NCI-H187 (cell line): ENCODE measurements at places on chromosomes 5 and 9.
A peak's percentile ranks its signal among the peaks of the same experiment; 100 is the strongest.

- DNase-seq, result peak; percentile 6
Measured at GRCh38 chr5:107553117-107553555, 117.6 kb downstream of the EFNA5 start.

- DNase-seq, result no peak
Measured at GRCh38 chr5:22572941-22573340, 280.2 kb downstream of the CDH12 start.

GRCh38 chr5:20680718-20681302 is 692.8 kb upstream of the CDH18 start:
- DNase-seq, result no peak

DNA sequence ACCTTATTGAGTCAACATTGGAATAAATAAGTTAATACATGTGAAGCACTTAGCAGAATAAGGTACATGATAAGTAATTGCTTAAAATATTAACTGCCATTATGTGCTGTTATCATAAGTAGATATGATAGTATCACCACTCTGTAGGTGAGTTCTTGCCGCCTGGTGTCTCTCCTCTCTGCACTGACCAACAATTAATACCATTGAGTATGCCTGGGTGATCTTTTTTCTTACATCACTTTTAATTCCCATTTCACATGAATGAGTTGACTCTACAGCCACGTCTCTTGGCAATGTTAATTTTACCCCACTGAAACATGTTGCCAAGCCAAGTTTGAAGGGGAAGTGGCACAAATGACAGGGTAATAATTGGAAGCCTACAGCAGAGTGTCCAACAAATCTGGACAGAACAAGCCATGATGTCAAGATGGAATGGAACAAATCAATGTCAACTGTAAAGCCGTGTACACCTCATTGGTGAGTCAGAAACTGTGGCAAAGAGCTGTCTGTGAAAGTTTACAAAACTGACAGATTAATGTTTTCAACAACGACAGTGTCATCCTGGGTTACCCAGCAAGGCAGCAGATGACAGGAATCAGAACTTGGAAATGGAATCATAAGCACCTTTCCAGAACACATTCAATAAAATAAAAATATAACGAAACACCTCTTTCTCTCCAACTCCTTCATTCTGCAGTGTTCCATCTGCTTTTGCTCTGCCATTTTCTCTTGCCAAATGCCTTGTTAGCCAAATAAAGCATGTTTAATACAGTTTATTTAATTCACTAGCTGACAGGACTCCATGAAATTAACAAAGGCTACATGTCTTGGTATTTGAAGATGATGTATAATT is 330.9 kb downstream of the CTNND2 start:
- DNase-seq, result no peak

DNA sequence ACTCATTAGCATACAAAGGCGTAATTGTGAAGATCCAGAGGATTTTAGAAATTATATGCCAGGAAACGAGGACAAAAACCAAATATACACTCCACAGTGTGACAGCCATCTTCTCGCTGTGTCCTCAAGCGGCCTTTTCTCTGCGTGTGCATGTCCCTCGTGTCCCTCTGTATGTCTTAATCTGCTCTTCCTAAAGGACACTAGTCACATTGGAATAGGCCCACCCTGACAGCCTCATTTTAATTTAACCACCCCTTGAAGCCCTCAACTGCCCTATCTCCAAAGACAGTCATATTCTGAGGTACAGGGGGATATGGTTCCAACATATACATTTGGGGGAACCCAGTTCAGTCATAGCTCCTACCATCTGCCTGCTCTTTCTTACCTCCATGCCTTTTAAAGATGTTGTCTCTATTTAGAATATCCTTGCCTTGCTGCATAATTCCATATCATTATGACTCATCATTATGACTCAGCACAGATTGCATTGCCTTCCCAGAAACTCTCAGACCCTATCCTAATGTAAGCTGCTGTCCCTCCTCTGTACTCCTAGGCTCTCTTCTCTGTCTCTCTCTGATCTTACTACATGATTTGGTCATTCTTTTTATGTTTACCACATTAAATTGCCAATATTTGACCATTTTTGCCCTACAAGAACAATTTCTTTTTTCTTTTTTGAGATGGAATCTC is 210.9 kb downstream of the AOPEP start:
- no peak for DNase-seq

- no peak for DNase-seq
Measured at GRCh38 chr5:39623291-39623865, 198.6 kb upstream of the DAB2 start.

GRCh38 chr9:33167084-33167971 is at the start of gene B4GALT1:
Gene B4GALT1, minus strand, starts transcription at chr9:33167336. Its CDS starts 167 bp downstream, at chr9:33167169.
- peak; percentile 27 for DNase-seq

DNA sequence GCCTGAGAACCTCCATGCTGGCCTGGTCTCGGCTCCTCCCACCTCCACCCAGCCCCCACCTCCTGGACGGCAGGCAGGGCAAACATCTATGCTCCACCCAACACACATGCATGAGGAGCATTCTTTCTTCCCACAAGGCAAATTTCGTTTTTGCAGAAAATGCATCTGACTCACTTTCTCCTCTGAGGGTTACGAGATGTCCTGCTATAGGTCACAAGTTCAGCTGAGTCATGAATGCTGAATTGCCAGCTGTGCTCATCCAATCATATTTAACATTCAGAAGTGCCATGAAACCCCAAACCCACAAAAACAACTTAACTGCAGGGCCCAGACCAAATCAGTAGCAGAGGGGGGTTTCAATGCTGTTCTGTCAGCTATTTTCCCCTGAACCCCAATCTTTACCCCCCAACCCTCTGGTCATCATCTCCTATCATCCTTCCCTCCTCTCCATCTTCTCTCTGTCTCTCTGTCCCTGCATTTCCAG is 39.0 kb upstream of the OSMR start:
- DNase-seq, result no peak

DNA sequence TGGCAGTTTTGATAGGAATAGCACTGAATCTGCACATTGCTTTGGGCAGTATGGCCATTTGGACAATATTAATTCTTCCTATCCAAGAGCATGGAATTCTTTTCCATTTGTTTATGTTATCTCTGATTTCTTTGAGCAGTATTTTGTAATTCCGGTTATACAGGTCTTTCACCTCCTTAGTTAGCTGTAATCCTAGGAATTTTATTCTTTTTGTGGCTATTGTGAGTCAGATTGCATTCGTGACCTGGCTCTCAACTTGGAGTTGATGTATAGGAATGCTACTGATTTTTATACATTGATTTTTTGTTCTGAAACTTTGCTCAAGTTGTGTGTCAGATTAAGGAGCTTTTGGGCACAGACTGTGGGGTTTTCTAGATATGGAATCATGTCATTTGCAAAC is 24.0 kb downstream of the TMEM161B start:
- DNase-seq, result no peak

DNA sequence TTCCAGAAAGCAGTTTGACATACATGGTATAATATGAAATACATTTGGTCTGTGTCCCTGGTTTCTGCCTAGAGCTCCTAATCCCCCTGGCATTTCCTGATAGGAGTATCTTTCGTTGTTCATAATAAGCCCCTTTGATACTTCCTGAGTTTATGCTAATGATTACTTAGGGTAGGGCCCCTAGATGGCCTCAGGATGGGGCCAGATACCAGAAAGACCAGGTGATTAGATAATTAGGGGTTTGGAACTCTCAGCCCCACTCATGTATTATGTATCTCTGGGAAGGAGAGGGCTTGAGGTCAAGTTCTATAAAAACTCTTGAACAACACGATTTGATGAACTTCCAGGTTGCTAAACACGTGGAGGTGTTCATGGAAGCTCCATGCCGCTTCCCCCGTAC is 163.3 kb upstream of the ZNF608 start:
- no peak for DNase-seq
